ENCODE measurements at places on chromosomes 2 and 18. TPM values are rescaled to one million over a fixed set of nuclear protein-coding genes. Genes with fewer than 3 reads are reported as not detected.

RNF103 gene
- total RNA-seq = 130 TPM

GRCh38 chr2:8098476-8099266 lies 583.2 kb upstream of the ID2 start:
- H3K4me1 ChIP-seq = no peaks in the 10 kb centered on the region
- no peak overlapping the region for H3K4me3 ChIP-seq
- H3K27me3 ChIP-seq = no peaks in the 10 kb centered on the region
- H3K36me3 ChIP-seq = no peaks in the 10 kb centered on the region
- H3K27ac ChIP-seq = no peak overlapping the region
- no peak for DNase-seq

- H3K4me3 ChIP-seq = no peak overlapping the region
- no peak overlapping the region for H3K27ac ChIP-seq
- no peaks in the 10 kb centered on the region for H3K36me3 ChIP-seq
- DNase-seq = no peak
- H3K27me3 ChIP-seq = no peaks in the 10 kb centered on the region
Measured at GRCh38 chr18:69109686-69110085, 291.0 kb upstream of the DOK6 start.

DNA sequence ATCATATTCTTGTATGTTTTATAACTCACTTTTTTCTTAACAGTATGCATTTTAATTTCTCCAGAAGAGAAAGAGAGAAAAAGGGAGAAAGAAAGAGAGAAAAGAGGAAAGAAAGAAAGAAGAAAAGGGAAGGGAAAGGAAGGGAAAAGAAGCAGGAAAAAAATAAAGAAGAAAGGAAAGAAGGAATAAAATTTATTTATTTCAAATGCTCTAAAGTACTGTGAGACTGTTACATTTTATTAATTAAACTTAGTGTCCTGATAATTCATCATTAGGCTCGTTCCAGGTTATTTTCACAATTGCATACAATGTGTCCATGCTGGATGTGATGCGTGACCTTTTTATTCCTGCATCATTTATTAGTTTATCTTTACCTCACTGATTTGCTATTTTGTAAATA lies 1023.4 kb upstream of the KLHL29 start:
- H3K27ac ChIP-seq = no peak overlapping the region
- H3K36me3 ChIP-seq = no peaks in the 10 kb centered on the region
- H3K4me1 ChIP-seq = no peaks in the 10 kb centered on the region

GRCh38 chr2:33484042-33484621 lies 7.7 kb downstream of the RASGRP3 start:
- H3K27ac ChIP-seq = no peak overlapping the region
- H3K4me3 ChIP-seq = no peak overlapping the region
- no peak for DNase-seq
- H3K27me3 ChIP-seq = no peaks in the 10 kb centered on the region
- no peaks in the 10 kb centered on the region for H3K36me3 ChIP-seq

DNA sequence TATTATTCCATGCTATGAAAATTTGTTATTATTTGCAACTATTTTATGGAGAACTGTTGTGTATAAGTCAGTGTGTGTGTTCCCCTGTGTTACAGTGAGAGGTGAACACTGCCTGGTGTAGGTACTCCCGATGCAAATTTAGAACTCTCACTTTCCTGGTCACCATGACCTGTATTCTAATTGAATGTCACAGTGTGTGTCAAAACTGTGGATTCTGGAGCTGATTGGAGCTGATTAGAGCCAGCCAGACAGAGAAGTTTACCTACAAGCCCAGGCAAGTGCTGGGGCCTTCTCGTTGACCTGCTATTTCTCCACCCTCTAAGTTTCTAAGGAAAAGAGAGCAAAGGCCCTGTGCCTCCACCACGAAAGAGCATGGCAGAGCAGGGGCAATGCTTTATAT lies 216.0 kb downstream of the NYAP2 start:
- DNase-seq = no peak
- H3K27ac ChIP-seq = no peak overlapping the region
- H3K36me3 ChIP-seq = no peaks in the 10 kb centered on the region
- H3K4me3 ChIP-seq = no peak overlapping the region
- no peaks in the 10 kb centered on the region for H3K4me1 ChIP-seq

DNA sequence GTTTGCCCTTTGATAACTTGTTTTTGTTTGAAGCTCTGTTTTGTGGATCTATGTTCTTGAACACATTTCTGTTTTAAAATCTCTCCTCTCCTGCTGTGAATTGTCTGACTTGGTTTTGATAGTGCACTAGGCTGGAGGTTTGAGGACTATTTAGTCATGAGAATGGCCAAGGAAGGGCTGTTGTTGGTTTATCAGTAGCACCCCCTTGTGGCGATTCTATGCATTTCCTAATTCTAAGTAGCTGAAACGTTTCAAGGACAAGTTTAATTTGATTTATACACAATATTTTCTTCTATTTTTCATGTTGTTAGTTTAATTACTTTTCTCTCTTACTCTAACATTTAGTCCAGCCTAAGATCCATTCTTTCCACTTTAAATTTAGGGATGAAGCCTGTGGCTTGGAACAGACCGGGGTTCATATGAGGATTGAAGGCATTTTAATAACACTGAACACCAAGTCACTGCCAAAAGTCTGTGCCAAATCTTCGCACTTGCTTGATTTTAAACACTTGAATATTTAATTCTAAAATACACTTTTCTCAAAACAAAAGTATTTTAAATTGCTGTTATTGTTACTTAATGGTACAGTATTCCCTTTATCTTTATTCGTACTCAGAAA lies 166.0 kb downstream of the SOCS6 start:
- H3K4me3 ChIP-seq = no peak overlapping the region
- H3K27ac ChIP-seq = no peak overlapping the region
- H3K27me3 ChIP-seq = no peaks in the 10 kb centered on the region
- no peak for DNase-seq
- H3K36me3 ChIP-seq = no peaks in the 10 kb centered on the region

GRCh38 chr2:184793176-184793575 lies 194.8 kb downstream of the ZNF804A start:
- H3K27ac ChIP-seq = no peak overlapping the region
- no peaks in the 10 kb centered on the region for H3K27me3 ChIP-seq
- no peaks in the 10 kb centered on the region for H3K4me1 ChIP-seq
- no peaks in the 10 kb centered on the region for H3K36me3 ChIP-seq
- no peak overlapping the region for H3K4me3 ChIP-seq
- DNase-seq = no peak
